Hepatocyte (in vitro differentiated cells): ENCODE measurements at places on chromosomes 2 and 18. TPM values are rescaled to one million over a fixed set of nuclear protein-coding genes. Genes with fewer than 3 reads are reported as not detected.

TRIM43B gene
- polyA plus RNA-seq, result not detected in 2 replicates

IMMT gene
- 67.9 and 70.7 TPM in 2 replicates for polyA plus RNA-seq

HOXD11 gene
- polyA plus RNA-seq, result 9.9 and 11.5 TPM in 2 replicates

ZNF638 gene
- polyA plus RNA-seq, result 41.2 and 52.7 TPM in 2 replicates

PTPRN gene
- polyA plus RNA-seq, result 9.8 and 9.9 TPM in 2 replicates

ACVR1C gene
- 0.74 and 1.3 TPM in 2 replicates for polyA plus RNA-seq

CCDC142 gene
- polyA plus RNA-seq, result 16.6 and 21.3 TPM in 2 replicates

RPRM gene
- 1.7 and 1.9 TPM in 2 replicates for polyA plus RNA-seq

MAPK4 gene
- polyA plus RNA-seq, result 1.9 and 2.0 TPM in 2 replicates

HOXD13 gene
- polyA plus RNA-seq, result 19.3 and 24.7 TPM in 2 replicates

CERKL gene
- polyA plus RNA-seq, result 1.9 and 2.0 TPM in 2 replicates

GAREM2 gene
- 5.1 and 9.1 TPM in 2 replicates for polyA plus RNA-seq

CD8A gene
- polyA plus RNA-seq, result 0.21 TPM in 1 of 2 replicates, not detected in the other

ALKAL2 gene
- 27.5 and 30.4 TPM in 2 replicates for polyA plus RNA-seq

NEUROD1 gene
- 0.17 and 0.53 TPM in 2 replicates for polyA plus RNA-seq

KCNG3 gene
- polyA plus RNA-seq, result 0.13 TPM in 1 of 2 replicates, not detected in the other

GCKR gene
- 7.6 and 8.7 TPM in 2 replicates for polyA plus RNA-seq

RAB17 gene
- polyA plus RNA-seq, result 89.6 and 99.1 TPM in 2 replicates

CHST9 gene
- 9.8 and 11.0 TPM in 2 replicates for polyA plus RNA-seq

VWA3B gene
- polyA plus RNA-seq, result 0.80 TPM in 1 of 2 replicates, not detected in the other

ASB1 gene
- polyA plus RNA-seq, result 27.9 and 30.1 TPM in 2 replicates

GNLY gene
- 1.0 TPM in 1 of 2 replicates, not detected in the other for polyA plus RNA-seq

GAD1 gene
- 1.1 TPM in 1 of 2 replicates, not detected in the other for polyA plus RNA-seq

ATP6V1B1 gene
- polyA plus RNA-seq, result 2.9 and 4.0 TPM in 2 replicates

CFC1 gene
- 16.9 and 28.4 TPM in 2 replicates for polyA plus RNA-seq

GPBAR1 gene
- 23.4 and 25.6 TPM in 2 replicates for polyA plus RNA-seq

NXPH2 gene
- polyA plus RNA-seq, result 1.5 and 2.3 TPM in 2 replicates

ACTG2 gene
- 41.1 and 44.5 TPM in 2 replicates for polyA plus RNA-seq

ZNF407 gene
- polyA plus RNA-seq, result 3.2 and 5.1 TPM in 2 replicates

HOXD10 gene
- polyA plus RNA-seq, result 5.1 and 9.9 TPM in 2 replicates

PER2 gene
- 6.0 and 6.4 TPM in 2 replicates for polyA plus RNA-seq

STK39 gene
- 26.5 and 26.9 TPM in 2 replicates for polyA plus RNA-seq

SFTPB gene
- polyA plus RNA-seq, result 1.1 and 3.3 TPM in 2 replicates

PLEKHH2 gene
- polyA plus RNA-seq, result 2.2 and 3.3 TPM in 2 replicates

BUB1 gene
- polyA plus RNA-seq, result 5.8 and 6.9 TPM in 2 replicates

MARCO gene
- polyA plus RNA-seq, result 0.62 TPM in 1 of 2 replicates, not detected in the other

DNAJC5G gene
- polyA plus RNA-seq, result not detected in 2 replicates

GNAL gene
- polyA plus RNA-seq, result 2.7 and 4.4 TPM in 2 replicates

SPRED2 gene
- polyA plus RNA-seq, result 12.7 and 17.7 TPM in 2 replicates

TTN gene
- polyA plus RNA-seq, result 5.4 and 6.1 TPM in 2 replicates

EML6 gene
- 1.9 and 6.1 TPM in 2 replicates for polyA plus RNA-seq

LCT gene
- 0.51 and 1.0 TPM in 2 replicates for polyA plus RNA-seq

POU3F3 gene
- not detected in 2 replicates for polyA plus RNA-seq

GLS gene
- 78.8 and 78.9 TPM in 2 replicates for polyA plus RNA-seq

SERPINB10 gene
- not detected in 2 replicates for polyA plus RNA-seq

GATA6 gene
- 116 and 128 TPM in 2 replicates for polyA plus RNA-seq

TRIM43 gene
- polyA plus RNA-seq, result not detected in 2 replicates

IL1A gene
- 1.1 and 1.4 TPM in 2 replicates for polyA plus RNA-seq

ITPRIPL1 gene
- polyA plus RNA-seq, result 0.83 and 1.9 TPM in 2 replicates

FHOD3 gene
- 1.4 and 1.7 TPM in 2 replicates for polyA plus RNA-seq

CABYR gene
- 3.6 and 4.6 TPM in 2 replicates for polyA plus RNA-seq

ABCB6 gene
- polyA plus RNA-seq, result 53.4 and 59.5 TPM in 2 replicates

MEIS1 gene
- 29.6 and 35.3 TPM in 2 replicates for polyA plus RNA-seq
